SK-N-MC (cell line): ENCODE measurements at places on chromosomes 7 and 10.
A peak's percentile ranks its signal among the peaks of the same experiment; 100 is the strongest.

GRCh38 chr7:132500727-132501440 is 75.4 kb downstream of the PLXNA4 start:
- no peak for DNase-seq

DNA sequence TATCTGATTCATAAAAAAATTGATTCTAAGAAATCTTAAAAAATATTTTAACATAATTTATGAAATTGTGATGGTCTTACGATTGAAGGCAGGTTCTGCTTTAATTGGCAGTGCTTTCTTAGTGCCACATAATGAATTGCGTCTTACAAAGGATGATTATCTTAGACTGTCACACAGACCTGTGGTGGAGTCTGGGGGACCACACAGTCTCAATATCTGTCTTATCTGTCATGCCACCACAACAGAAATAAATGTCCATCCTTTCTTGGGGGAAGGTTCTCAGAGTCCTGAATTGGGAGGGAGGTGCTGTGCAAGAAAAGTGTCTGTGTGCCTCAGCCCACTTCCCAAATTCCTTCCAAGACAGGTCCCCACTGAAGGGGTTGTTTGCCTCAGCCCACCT is 34.0 kb downstream of the ZDHHC6 start:
- DNase-seq, result no peak

DNA sequence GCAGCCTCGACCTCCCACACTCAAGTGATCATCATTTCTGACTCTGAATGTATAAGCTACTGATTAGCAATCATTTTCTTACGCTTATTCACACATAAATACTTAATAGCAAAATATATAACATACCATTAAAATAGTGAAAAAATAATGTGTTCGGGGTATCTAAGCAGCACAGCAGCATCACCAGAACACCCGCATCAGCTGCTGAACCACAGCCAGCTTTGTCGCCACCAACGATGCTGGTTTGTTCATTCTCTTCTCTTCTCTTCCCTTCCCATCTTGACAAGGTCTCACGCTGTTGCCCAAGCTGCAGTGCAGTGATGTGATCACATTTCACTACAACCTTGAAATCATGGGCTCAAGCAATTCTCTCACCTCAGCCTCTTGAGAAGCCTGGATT is 425.1 kb upstream of the LRGUK start:
- no peak for DNase-seq

- no peak for DNase-seq
These were observed 573 bp upstream of the PON2 start for GRCh38 chr7:95435422-95435780.

- no peak for DNase-seq
These were observed 574.8 kb downstream of the ETV1 start for GRCh38 chr7:13414661-13415107.

DNA sequence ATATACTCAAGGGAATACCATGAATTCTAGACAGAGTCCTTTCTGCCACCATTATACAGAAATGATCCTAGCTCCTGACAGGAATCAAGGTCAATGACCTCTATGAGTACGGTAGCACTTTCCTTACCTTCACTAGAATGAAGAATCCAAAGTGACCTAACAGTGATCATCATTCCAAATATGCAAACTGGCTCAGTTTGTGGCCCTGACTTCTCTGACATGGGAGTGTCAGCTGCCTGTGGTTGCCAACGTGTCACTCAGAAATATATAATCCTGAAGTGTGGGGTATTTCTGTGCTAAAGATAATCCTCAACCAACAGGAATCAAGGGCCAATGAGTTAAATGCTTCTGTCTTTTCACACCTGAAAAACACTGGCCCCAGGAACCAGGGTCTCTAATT is 45.7 kb downstream of the COPG2 start:
- DNase-seq, result no peak

GRCh38 chr7:24659505-24659904 is 86.3 kb downstream of the PALS2 start:
- DNase-seq, result no peak

DNA sequence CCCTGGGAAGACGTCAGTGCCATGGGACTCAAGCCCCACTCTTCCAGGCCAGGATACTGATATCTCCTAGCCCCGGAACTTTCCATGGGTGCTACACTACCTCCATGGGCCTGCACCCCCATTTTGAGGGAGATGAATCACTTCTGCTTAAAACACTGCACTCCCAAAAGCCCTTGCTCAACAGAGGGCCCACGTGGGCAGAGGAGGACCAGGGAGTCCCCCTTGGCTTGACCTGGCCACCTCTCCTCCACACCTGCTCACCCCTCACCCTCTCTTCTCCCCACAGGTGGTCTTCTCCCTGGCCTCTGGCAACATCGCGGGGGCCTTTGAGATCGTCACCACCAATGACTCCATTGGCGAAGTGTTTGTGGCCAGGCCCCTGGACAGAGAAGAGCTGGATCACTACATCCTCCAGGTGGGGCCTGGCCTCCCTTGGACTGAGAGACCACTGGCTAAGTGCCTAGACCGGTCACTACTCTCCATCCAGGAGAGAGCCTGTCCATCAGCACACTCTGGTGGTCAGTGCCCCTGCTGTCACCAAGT is 19.9 kb upstream of the C10orf105 start:
- DNase-seq, result no peak

GRCh38 chr7:82616059-82616728 is 172.6 kb upstream of the CACNA2D1 start:
- no peak for DNase-seq

GRCh38 chr7:65923316-65923715 is 50.4 kb downstream of the VKORC1L1 start:
- DNase-seq, result no peak

DNA sequence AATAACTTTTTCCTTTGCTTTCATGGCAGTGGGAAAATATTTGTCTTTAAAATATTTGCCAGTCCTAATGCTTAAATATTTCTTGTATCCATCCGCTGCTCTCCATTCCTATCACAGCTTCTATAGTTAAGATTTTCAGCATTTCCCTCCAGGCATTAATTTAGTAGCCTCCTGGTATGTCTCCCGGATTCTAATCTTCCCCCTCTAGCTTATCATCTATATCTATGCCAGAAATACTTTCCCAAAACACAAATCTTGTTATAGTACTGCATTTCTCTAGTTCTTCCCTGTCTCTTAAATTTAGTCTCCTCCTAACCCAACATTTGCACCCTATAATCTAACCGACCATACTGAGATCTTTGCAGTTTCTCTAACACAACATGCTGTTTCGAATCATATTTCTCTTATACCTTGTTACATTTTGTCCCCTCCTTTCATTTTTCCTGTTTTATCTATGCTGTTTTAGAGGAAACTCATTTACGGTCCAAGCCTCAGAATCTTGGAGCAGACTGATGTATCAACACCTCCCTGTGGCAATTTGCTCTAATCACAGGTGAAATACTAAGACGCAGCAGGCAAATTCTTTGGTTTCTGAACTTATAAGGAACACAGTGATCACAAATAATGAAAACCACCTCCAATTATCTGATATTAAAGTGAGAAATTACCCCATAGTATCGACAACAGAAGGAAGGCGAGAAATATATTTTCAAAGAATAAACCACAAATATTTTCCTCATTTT is 10.3 kb downstream of the CNTNAP2 start:
- no peak for DNase-seq

DNA sequence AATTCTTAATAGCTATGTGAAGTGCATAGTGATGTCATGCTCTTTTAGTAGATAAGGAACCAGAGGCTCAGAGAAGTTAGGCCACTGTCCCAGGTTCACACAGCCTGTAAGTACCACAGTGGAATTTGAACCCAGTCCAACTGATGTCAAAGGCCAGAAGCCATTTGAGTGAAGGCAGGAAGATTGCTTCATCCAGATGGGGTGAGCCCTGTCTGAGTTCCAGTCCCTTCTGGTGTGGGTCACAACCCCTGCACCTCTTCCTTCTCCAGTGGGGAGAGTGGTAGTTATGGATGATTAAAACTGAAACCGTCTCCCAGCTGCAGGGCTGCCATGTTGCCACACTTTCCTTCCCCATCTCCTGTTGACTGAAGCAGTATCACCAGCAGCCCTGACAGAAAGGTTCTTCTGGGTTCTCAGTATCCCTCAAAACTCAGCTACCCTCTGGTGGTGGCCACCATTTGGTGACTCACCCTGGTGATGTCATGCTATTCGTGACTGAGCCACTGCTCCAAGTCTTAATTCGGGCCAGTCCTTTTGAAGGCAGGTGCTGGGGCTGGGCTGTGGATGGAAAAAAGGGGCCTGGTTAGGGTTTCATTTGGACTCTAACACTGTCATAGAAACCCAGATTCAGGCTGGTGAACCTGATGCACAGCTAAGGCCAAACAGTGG is 1.5 kb upstream of the C10orf95 start:
- no peak for DNase-seq

DNA sequence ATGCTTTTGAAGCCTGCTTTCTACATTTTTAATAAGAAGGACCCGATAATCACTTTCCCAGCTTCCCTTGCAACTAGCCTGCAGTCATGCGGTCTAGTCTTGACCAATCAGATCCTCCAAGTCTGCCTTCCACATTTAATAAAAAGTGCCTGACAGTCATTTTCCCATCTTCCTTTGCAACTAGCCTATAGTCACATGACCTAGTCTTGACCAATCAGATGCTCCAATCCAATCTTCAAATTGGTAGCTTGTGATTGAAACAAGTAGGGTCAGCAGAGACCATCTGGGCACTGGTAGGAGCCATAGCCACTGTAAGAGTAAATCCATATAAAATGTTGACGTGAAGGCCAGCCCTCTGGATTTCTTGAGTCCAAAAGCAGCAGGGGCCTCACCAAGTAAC is 80.0 kb downstream of the NPTX2 start:
- no peak for DNase-seq

GRCh38 chr10:50293513-50294313 is 42.4 kb upstream of the ASAH2 start:
- DNase-seq, result no peak

GRCh38 chr10:24209432-24209771 is 464 bp downstream of the KIAA1217 start:
- DNase-seq, result peak; percentile 22

GRCh38 chr10:80485076-80485945 is 31.2 kb downstream of the TSPAN14 start:
- no peak for DNase-seq

- no peak for DNase-seq
These were observed 155.0 kb downstream of the CTTNBP2 start for GRCh38 chr7:117718116-117718835.

- no peak for DNase-seq
These were observed 25.6 kb downstream of the SND1 start for GRCh38 chr7:127677433-127678230.
